ENCODE measurements at places on chromosomes 7 and 10. TPM values are rescaled to one million over a fixed set of nuclear protein-coding genes. Genes with fewer than 3 reads are reported as not detected.

Gene TAS2R3
- total RNA-seq = 1.8 TPM

DNA sequence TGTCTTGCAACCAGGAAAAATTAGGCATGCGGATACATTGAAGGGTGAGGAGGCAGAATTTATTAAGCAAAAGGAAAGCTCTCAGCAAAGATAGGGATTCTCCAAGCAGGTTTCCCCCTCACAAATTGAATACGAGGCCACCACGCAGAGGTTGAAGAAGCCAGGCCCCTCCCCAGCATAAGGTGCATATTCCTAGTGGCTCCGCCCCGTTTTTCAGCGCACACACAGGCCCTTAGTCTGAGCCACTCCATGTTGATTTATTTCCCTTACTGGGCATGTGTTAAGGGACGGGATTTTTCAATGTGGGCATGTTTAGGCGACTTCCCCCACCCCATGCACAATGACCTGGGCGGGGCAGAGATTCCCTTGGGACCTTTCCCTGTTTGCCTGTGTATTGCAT is 24.9 kb downstream of the PPP2R2D start:
- no peak for DNase-seq

Gene POT1
- 23.6 TPM for total RNA-seq

GRCh38 chr10:73959484-73960243 is 38.3 kb upstream of the VCL start:
- DNase-seq = no peak

DNA sequence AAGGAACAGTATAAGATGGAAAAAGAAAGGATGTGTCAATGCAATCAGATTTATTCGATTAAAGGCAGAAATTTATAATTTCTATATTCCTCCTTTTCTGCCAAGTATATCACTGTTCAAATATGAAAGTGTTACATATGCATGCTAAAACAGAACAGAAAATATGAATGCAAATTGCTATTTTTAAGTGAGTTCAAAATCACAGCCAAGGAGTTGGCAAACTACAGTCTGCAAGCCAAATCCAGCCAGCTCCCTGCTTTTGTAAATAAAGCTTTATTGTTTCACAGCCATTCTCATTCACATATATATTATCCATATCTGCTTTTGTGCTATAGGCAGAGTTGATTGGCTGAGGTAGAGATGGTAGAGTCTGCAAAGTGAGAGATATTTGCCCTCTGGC is 747.2 kb downstream of the ANKRD7 start:
- no peak for DNase-seq

- DNase-seq = no peak
Observed at GRCh38 chr10:85612378-85612775, 754.2 kb downstream of the GRID1 start.

- DNase-seq = no peak
Observed at GRCh38 chr7:72112992-72113391, 299.1 kb downstream of the CALN1 start.

DNA sequence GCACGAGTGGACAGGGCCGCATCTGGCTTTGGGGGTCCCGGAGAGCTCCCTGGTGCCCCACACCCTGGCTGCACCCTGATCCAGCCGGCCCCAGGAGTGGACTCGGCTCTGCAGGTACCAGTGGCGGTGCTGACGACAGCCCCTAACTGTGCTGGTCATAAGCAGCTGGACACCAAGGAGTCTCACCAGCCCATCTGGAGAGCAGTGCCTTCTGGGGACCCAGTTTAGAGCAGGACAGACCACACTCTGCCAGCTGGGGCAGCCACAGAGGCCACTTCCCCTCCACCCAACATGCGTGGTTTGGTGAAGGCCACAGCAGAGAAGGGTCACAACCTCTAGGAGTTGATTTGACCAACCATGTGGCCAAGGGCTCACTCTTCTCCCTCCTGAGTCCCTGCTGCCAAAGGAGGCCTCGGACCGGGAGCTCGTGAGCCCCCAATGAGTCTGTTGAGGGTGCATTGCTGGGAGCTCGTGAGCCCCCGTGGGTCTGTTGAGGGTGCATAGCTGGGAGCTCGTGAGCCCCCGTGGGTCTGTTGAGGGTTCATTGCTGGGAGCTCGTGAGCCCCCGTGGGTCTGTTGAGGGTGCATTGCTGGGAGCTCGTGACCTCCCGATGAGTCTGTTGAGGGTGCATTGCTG is 16.0 kb upstream of the INPP5A start:
- no peak for DNase-seq

Gene PTN
- 228 TPM for total RNA-seq

DNA sequence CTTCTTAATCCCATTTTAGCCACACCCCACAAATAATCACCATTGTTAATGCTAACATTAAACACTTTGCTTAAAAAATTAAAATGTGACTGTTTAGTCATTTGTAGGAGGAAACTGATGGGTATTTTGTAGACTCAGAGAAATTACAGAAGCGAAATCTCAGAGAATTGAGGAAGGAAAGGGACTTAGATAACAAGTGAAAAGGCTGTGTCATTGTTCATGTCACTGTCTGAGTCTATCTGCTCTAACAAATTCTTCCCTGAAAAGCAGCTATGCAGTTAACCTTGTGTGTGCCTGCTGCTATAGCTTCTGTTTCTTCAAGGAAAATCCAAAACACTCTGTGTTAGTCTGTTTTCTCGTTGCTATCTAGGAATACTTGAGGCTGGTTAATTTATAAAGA is 40.9 kb upstream of the PLXDC2 start:
- DNase-seq = no peak

Gene PKD1L1
- 0.11 TPM for total RNA-seq

DNA sequence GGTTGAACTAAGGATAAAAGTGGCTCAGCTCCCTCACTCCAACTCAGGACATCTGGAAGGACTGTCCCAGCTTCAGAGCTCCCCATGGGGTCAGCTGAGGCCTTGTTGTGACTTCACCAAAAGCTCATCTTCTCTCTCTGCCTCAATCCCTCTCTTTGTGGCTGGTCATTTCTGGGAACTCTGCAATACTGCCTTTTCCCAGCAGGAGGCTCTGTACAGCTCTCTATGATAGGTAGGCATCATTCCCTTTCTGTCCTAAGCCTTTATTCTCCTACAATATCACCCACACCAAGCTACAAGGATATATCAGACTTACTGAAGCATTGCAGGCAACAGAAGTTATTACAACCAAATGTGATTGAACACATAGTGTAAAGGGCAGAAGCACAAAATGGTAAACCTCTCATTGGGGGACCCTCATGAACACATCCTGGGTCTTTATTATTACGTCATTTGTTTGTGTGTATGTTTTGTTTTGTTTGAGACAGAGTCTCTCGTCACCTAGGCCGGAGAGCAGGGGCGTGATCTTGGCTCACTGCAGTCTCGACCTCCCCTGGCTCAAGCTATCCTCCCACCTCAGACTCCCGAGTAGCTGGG is 36.7 kb upstream of the PRPS1L1 start:
- peak; percentile 19 for DNase-seq

Gene TMEM213
- total RNA-seq = not detected

DNA sequence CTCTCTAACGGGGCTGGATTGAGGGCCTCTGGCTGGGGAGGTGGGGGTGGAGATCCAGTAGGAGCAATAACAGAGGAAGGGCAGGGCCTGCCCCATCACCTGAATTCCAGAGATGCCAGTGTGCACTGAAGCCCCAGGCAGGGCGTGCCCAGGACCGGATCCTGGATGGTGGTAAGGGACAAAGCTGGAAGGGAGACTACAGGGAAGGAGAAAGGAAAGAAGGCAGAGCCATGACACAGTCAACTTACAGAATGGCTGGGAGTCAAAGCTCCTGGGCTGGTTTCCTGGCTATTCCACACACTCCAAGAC is 666 bp downstream of the TMEM139 start:
- DNase-seq = no peak

GRCh38 chr10:26157734-26158133 is 58.8 kb upstream of the GAD2 start:
- no peak for DNase-seq

Gene CAMK1D
- total RNA-seq = 6.4 TPM

DNA sequence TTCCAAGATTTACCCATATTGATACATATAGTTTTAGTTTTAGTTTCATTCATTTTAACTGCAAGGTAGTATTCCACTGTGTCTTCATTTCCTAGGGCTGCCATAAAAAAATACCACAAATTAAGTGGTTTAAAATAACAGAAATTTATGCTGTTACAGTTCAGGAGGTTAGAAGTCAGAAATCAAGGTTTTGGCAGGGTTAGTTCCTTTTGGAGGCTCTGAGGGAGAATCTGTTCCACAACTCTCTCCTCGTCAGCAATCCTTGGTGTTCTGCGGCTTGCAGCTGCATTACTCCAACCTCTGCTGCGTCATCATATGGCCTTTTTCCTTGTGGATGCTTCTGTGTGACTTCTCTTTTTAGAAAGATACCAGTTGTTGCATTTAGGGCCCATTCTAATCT is 176.2 kb downstream of the DNAJC1 start:
- no peak for DNase-seq

DNA sequence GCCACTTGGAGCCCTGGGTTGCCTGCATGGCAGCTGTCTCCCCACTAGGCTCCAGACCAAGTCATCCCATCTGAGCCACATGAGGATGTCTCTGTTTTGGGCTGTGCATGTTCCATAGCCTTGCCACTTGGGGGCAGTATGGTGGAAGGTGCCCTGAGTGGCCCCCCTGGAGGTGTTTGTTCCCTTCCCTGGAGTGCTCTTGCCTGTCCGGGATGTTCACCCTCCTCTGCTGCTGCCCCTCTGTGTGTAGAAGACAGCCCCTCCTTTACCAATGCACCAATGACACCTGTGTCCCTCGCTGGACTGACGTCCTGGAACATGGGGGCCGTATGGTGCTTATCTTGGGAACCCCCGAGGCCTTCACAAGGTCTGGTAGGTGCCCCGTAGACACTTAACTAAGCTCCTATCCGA is 100.2 kb downstream of the ACTR3B start:
- no peak for DNase-seq

- peak; percentile 80 for DNase-seq
Observed at GRCh38 chr10:71773221-71773971, at the start of gene VSIR. Gene VSIR (minus strand): TSS chr10:71773520. CDS start chr10:71773439, 81 bp downstream.

Gene TMEM184A
- not detected for total RNA-seq

GRCh38 chr10:22427101-22427500 is 81.8 kb downstream of the SPAG6 start:
- DNase-seq = no peak

Gene ADCYAP1R1
- 9.0 TPM for total RNA-seq

GRCh38 chr7:3033136-3033535 is 10.5 kb downstream of the CARD11 start:
- DNase-seq = no peak

GRCh38 chr10:47183704-47184041 is 116.3 kb upstream of the GDF10 start:
- no peak for DNase-seq

DNA sequence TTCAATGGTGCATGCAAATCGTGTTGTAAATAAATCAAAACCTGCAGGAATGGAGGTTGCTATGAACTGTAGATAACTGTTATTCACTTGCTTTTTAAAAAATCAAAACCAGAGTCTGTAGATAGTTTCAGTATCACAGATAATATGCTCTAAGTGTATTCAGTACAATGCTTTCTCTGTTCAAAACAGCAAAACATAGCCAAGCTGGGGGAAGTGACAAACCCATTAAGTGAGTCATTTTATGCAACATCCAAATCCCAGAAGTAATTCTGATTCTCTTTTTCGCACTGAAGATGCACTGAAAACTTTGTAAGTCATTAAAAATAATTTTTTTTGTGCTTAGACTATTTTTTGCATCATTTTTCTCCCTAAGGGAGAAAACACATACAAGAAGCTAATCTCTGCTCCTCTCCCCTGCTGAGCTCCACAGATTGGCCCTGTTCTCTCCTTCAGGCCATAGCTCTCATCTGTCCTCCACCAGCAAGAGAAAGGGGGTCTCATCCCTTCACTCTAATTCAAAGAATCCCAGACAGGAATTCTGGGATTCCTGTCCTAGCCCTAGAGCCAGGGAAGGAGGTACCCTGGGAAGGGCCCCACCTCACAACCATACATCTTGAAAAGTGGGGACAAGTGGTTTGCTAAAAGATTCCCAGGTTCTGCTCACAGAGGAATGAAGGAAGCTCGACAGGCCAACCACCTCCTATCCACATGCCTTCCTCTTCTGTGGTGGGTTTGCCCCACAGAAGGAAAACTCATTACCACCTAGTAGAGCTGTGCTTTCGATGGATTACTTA is 4.9 kb downstream of the PRTFDC1 start:
- DNase-seq = no peak

GRCh38 chr10:60572511-60573194 is 183.0 kb upstream of the ANK3 start:
- peak; percentile 7 for DNase-seq

GRCh38 chr10:4372601-4373000 is 453.4 kb upstream of the AKR1E2 start:
- no peak for DNase-seq

DNA sequence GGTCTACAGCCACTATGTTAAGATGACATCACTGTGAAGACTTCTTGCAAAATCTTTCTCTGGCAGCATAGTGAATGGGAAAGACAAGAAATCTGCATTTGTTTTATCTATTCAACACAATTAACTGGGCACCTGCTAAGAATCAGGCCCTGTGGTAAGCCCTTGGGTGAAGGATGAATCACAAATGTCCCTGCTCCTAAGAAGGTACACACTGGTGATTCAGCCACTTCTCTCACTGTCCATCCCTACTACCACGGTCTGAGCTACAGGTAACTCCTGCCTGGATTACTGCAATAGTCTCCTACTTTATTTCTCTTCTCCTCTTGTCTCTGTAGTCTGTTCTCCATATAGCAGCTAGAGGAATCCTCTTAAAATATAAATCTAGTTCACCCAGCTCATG is 116.1 kb downstream of the HIBADH start:
- no peak for DNase-seq

GRCh38 chr7:19213746-19214145 is 68.5 kb upstream of the FERD3L start:
- DNase-seq = no peak

Gene LRRD1
- total RNA-seq = 0.57 TPM

- DNase-seq = no peak
Observed at GRCh38 chr10:80160361-80161320, 28.1 kb downstream of the PLAC9 start.

Gene FASTK
- total RNA-seq = 82.4 TPM

- no peak for DNase-seq
Observed at GRCh38 chr7:57388761-57389160, 61.2 kb upstream of the ZNF716 start.

Gene PIP4K2A
- total RNA-seq = 28.7 TPM

DNA sequence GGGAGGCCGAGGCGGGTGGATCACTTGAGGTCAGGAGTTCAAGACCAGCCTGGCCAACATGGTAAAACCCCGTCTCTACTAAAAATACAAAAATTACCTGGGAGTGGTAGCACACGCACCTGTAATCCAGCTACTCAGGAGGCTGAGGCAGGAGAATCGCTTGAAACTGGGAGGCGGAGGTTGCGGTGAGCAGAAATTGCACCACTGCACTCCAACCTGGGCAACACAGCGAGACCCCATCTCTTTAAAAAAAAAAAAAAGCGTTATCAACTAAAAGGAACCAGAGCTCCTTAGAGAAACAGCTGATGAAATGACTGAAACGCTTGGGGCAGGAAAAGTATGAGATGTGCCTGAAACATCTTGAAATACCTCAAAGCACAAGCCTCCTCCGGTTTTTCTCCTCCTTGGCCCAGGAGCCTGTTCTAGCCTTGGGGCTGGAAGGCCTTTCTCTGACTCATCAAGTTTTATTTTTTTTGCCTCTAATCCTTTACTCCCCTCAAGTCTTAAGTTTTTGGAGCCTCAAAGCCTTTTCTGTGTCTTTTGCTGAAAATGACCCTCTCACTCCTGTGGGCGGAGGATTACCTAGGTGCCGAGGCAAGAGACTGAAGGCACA is 2.6 kb upstream of the METTL27 start:
- DNase-seq = no peak

Gene PTPN20
- total RNA-seq = not detected

GRCh38 chr10:121886997-121887622 is 40.7 kb downstream of the ATE1 start:
- peak; percentile 66 for DNase-seq

Gene GLI3
- total RNA-seq = 141 TPM
